ENCODE measurements at places on chromosomes 6 and 20. TPM values are rescaled to one million over a fixed set of nuclear protein-coding genes. Genes with fewer than 3 reads are reported as not detected.

GRCh38 chr6:112906726-112907125 is 559.6 kb downstream of the RFPL4B start:
- no peak for DNase-seq

DNA sequence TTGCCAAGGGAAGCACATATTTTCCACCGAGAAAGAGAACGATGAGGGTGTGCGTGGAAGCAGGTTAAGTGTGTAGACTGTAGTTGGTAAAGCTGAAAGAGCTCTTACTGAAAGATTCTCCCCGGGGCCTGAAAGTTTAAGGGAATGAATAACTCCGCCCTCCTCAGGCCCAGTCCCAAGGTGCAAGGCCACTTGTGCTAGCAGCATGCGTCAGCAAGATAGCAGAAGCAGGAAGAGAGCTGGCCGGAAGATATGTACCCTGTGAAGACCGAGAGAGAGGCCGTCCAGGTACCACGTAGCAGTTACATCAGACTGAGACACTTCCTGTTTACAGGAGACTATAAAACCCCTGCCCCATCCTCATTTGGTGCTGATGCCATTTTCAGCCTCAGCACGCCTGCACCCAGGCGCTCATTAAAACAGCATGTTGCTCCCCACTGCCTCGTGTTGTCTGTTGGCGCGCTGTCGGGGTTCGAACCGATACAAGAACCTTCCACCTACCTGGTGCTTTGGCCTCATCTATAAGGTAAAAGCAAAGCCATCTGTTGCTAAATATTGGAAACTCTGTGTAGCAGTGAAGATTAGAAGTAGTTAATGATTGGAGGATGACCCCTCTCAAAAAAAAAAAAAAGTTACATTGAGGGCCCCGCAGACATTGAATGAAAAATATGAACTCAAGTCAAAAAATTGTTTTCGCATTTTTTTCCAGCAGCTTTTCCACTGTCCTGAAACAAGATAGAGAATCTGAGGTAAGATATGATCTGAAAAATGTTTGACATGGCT is 18.6 kb upstream of the FAM135A start:
- no peak for DNase-seq

BPI gene
- not detected for total RNA-seq

MAP7 gene
- 35.5 TPM for total RNA-seq

GPR6 gene
- not detected for total RNA-seq

RNF182 gene
- 6.5 TPM for total RNA-seq

MTRF1L gene
- total RNA-seq: 26.2 TPM

DNA sequence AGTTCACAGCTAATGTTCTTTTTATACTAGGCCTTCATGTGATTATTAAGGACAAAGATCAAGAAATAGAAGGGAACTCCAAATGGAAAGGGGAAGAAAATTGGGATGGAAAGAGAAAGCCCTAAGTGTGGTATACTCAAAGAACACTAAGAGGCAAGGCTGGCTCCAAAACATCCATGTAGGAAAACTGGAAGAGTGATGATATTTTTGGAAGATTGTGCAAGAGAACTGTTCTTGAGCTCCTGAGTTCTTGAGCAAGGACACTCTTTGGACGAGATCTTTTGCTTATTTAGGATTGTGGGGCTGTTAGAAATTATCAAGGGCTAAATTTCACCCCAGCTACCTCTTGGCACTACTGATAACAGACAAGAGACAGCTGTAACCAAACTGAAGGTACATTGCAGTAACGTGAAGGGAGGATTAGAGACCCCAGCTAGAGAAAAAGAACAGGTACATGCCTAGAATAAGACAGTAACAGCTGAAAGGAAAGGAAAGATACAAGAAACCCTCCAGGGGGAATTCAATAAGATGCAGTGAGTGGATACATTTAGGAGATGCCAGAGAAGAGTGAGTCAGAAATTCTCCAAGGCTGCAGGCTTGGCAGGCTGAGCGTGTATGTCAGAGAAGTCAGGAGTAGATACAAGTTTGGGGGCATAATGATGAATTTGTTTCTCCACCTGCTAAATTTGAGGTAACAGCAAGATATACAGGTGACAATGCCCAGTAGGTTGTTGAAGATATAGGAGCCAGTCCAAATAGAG is 69.7 kb downstream of the CBLN4 start:
- no peak for DNase-seq

- no peak for DNase-seq
Observed at GRCh38 chr6:168495636-168496035, 54.7 kb downstream of the SMOC2 start.

DNA sequence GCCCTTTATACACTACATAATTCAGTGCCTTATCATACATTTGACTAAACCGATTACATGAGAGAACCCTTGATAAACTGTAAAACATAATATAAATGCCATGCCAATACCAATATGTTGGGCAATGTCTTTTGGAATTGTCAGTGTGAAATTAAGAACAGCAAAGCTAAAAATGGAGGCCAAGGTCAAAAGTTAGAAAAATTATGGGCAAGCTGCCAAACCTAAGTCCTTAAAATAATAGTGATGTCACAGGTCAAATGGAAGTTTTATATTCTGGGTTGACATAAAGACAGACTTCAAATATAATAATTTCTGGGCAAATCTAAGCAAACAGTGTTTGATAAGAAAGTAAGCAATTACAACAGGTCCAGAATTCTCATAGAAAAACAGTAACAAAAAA is 696.7 kb downstream of the RNF144B start:
- DNase-seq: no peak

GRCh38 chr20:16209951-16210361 is 363.3 kb downstream of the KIF16B start:
- DNase-seq: no peak

SLC17A3 gene
- not detected for total RNA-seq

- DNase-seq: no peak
Observed at GRCh38 chr20:588476-588875, 21.6 kb downstream of the TCF15 start.

GRCh38 chr6:14177413-14178082 is 60.0 kb downstream of the CD83 start:
- no peak for DNase-seq

- no peak for DNase-seq
Observed at GRCh38 chr20:59625214-59625922, 21.0 kb downstream of the PHACTR3 start.

SPATS1 gene
- not detected for total RNA-seq

ALDH8A1 gene
- total RNA-seq: 1.4 TPM

UTRN gene
- 28.4 TPM for total RNA-seq

DNA sequence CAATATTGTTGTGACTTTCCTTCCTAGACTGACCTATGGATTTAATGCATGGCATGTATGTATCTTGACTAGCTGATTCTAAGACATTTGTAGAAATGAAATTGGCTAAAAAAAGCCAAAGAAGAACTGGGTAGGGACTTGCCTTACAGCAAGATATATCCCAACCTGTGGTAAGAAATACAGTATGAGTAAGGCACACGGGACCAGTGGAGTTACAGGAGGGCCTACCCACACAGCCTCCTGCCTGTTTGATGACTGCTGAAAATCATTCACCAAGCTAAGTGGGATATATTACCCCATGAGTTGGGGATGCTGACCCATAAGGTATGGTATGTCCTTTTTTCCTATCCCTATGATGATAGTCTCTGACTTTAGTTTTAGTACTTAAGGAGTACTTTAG is 112.2 kb downstream of the INSM1 start:
- DNase-seq: no peak

Measured in HCT116 (cell line).